ENCODE measurements at places on chromosomes 4 and X.

GRCh38 chr4:141576585-141577110 is 59.7 kb upstream of the IL15 start:
- DNase-seq, result no peak

GRCh38 chr4:5043579-5043978 is 7.7 kb upstream of the STK32B start:
- DNase-seq, result no peak

DNA sequence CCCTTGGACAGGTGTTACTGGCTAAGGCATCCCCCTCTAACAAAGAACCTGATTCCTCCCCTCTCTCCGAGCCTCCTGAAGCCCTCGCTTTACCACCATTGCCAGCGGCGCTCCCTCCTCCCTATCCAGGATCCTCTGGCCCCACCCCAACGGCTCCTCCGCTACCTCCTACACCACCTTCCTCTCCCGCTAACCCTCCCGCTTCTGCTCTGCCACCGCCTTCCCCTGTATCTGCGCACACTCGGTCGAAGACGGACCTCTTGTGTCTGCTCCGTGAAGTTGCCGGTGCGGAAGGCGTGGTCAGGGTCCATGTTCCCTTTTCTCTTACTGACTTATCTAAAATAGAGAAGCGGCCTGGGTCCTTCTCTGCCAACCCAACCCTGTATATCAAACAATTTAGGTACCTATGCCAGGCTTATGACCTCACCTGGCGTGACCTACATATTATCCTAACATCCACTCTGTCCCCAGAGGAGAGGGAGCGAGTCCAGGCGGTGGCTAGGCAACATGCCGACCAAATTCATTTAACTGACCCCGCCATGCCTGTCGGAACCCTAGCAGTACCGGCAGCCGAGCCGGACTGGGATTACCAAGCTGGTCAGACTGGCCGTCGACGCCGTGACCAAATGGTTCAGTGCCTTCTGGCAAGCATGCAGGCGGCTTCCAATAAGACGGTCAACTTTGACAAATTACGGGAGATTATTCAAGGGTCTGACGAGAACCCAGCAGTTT is 958.9 kb downstream of the RPA4 start:
- DNase-seq, result no peak

GRCh38 chr4:151417766-151418376 is 8.9 kb downstream of the FHIP1A start:
- no peak for DNase-seq

- no peak for DNase-seq
Measured at GRCh38 chrX:104372547-104372946, 117.8 kb upstream of the ESX1 start.

DNA sequence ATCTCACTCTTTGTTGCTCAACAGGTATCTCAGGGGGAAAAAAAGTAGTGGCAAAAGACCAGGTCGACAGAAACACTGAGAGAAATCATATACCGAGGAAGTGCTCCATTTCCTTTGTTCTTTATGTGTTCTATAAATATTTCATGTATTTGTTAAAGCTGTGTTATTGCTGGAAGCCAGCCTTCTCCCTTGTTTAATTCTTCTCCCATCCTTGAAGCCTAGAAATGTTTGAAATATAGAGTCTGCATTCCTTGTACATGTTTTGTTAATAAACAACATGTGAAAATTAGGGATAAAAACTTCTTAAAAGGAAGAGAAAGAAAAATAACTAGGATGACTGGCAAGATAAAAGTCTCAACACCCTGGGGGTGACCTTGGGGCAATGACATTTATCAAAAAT is 186.2 kb downstream of the ANKRD50 start:
- DNase-seq, result no peak

GRCh38 chr4:158170691-158171561 is 1.9 kb downstream of the GASK1B start:
- DNase-seq, result no peak

DNA sequence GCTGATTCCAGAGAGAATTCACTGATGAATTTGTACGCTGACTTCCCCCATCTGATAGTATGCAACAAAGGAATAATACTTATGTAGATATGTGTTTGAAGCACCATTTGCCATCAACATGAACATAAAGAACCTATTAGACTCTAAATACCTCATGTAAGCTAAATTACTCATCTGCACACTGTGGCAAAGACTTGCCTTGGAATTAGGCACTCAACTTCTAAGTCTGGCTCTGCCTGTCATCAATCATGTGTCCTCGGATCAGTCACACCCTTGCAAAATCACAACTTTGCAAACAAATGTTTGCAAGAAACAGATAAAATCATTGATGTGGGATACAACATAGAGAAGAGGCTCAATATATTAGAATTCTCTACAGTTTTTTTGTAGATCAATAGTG is 169.9 kb upstream of the LDB2 start:
- no peak for DNase-seq

DNA sequence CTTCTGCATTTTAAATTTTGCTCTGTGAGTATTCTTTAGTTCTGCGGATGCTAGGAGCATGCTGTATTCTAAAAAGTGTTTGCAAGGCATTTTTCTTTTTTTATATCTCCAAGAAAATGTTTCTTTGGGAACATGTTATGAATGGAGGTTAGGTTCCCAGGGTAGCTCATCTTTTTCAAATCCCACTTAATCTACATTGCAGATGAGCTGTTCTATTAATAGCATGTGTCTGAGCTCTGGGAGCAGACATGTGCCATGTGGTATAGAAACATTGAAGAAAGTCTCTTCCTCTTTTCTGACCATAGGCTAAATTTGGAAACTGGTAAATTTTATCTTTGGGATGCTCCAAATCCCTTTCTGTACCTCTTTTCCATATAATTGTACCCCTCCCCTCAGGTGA is 23.2 kb downstream of the DIAPH2 start:
- DNase-seq, result no peak

- DNase-seq, result no peak
Measured at GRCh38 chr4:162849937-162850336, 316.8 kb downstream of the NAF1 start.

DNA sequence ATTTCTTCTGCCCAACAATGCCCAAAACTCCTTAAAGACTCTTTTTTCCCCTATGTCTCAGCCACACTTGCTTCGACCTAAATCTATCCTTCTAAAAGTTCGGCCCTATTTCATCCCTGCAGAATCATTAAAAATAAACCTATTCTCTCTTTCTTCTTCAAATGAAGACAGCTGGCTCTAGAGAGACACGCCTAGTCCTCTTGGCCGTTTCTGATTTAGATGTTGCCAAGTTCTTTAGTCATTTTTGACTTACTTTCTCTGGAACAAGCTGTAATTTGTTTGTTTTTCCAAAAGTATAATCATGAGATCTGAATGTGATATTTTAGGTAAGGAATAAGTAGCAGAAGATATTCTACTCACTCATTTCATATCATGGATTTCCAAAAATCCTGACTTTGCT is 211.6 kb downstream of the CENPC start:
- DNase-seq, result no peak

DNA sequence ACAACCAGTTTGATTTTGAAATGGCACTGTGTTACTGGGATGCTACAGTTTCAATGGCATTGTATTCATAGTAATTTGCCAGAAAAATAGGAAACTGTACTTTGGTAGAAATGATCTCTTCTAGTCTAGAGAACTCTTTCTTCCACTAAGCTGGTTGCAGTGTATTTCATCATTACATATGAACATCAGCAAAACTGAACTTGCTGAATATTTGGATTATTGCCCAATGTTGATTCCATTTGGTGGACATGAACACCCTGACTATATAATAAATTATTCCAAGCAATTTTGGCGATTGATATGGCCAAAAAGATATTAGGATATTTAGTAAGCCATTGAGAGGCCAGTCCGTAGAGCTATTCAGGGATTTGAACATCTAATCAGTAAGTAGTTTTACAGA is 191.8 kb upstream of the CXorf66 start:
- DNase-seq, result no peak

DNA sequence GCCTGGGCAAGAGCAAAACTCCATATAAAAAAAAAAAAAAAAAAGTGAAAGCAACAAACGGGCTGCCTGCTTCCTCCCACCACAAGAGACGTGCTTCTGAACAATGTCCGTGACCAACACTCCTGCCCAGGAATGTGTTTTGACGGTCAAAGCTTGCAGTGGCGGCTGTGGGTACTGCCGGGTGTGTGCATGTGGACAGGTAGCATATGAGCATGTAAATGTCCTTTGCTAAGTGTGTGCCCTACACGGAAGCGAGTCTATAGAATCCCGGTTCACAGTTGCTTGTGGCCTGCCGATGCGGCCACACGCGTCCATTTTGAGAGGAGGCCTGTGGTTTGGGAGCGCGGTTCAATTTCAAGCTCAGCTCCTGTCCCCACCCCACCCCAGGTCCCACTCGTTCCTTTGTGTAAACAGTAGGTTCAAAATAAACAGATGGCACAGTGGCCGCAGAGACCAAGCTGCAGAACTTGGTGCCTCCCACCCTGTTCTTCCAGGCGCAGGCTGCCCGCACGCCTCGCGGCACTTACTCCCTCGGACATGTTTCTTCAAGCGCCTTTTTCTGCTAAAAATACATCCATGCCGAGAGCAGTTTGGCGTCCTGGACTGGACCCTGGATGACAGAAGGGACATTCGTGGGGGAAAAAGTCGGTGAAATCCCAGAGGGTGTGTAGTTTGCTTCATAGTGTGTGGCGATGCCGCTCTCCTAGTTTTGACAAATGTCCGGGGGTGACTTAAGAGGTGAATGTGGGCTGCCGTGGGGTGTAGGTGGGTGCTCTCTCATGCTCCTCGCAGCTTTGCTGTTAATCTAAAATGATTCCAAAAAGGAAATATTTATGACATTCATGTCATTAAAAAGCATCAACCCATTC is 11.5 kb upstream of the NKX1-1 start:
- no peak for DNase-seq

DNA sequence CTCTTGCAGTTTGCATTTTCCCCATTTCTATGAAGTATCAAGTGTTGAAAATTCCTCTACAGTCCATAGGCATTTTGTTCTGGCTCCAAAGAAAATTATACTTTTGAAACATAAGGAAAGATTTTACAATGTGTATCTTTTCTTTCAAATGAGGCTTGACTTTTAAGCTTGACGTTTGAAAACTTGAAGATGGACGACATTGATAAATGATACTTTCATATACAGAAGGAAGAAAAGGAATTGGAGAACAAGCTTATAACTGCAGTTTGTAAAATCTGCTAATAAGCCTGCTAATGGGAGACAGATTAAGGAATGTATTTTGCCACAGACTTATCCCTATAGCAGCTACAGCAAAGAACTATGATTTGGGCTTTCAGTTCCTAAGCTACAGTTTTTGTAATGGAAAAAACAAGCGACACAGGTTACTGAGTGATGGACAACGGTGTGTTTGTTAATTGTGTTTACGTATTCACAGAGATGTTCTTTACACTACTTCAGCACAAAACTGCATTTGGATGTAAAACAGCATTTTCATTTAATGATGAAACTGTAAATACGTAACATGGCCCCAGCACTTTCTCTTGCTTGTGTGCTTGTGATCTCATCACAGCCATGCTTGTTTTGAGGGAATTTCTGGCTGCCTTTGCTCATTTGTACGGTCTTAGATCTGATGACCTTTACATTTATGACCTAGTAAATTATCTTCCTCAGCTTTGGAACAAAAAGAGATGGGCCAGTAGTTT is 83.2 kb upstream of the FAT1 start:
- no peak for DNase-seq

DNA sequence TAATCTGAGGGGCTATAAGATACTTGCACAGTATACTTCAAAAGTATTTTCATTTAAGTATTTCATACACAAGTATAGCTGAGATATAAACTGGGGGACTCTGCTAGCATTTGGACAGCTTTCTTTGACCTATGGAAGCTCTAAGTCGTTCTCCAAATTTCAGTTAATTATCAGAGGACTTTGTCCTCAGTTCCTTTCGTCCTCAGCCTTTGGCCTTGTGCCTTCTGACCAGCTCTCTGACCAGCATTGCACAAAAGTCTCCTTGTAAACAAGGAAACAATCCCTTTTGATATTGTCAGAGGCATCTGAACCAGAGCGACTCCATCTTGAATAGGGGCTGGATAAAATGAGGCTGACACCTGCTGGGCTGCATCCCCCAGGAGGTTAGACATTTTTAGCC is 464.0 kb upstream of the FAM241A start:
- DNase-seq, result no peak

DNA sequence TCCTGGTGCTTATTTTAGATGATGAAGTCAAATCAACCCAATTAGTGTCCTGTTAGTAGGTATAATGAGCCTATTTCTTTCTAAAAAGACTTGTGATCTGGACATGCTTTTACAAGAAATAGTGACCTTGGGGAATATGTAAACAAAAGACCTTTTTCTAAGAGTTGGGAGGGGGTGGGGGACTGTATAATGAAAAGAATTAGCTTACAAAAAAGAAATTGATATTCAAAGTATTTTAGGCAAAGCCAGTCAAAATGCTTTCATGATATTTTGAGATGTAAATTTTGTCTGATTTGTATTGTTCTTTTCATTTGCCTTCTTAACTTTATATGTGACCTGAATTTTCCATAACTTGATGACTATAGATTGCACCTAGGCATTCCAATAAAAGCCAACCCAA is 114.6 kb downstream of the DCTD start:
- DNase-seq, result no peak

- DNase-seq, result no peak
Measured at GRCh38 chrX:43349363-43349762, 306.7 kb upstream of the MAOA start.

DNA sequence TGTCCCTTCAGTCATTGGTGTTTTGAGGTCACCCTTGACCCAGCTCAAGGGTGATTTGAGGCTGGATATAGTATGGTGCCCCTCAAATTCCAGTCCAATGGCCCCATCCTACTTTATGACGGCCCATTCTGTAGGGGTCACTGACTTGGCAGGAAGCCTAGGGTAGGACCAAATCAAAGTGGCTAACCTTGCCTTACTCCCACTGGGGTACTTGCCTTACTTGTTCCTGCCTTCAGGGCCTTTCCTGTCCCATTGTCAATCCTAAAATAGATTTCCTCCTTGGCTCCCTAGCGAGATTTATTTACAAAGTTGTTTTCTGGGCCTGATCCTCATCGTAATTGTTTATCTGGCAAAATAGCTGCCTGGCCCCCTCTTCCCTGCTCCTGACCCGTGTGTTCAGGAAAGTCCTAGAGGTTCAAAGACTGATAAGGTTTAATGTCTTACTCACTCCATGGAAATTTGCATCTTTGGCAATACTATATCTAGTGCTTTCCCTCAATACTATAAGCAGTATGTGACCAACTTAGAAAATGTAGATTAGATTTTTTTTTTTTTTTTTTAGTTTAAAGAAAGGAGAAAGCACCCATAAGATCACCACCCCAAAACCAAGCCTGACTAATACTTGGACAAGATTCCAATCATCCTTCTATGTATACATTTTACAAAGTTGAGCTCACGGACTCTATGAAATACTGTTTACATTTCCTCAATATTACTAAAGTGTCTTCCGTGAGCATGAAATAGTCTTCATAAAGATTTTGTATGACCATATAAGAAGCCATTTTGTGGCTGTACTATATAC is 44.8 kb downstream of the MSN start:
- DNase-seq, result no peak

GRCh38 chr4:86615501-86615900 is 21.4 kb downstream of the PTPN13 start:
- DNase-seq, result no peak

DNA sequence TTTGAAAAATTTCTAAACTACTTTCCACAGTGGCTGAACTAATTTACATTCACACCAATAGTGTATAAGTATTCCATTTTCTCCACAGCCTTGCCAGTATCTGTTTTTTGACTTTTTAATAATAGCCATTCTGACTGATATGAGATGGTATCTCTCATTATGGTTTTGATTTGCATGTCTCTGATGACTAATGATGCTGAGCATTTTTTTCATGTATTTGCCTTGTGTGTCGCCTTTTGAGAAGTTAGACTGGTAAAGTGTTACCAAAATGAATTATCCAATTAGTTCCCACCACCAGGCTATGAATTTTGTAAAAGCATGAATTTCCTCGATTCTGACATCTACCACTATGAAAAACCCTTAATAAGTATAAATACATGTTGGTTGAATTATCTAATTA is 242.2 kb upstream of the GK2 start:
- DNase-seq, result no peak

All from stimulated activated CD8-positive, alpha-beta memory T cell treated with anti-CD3 and anti-CD28 coated beads, Interleukin-15, amount 100 ng/mL, for 24 hours (primary cell).